NCI-H2029 treated with DMSO at 0.1 percent for 48 hours (cell line): ENCODE measurements at places on chromosomes 13 and 19.
A peak's percentile ranks its signal among the peaks of the same experiment; 100 is the strongest.

GRCh38 chr13:67095621-67096020 lies 134.5 kb downstream of the PCDH9 start:
- no peak for DNase-seq

DNA sequence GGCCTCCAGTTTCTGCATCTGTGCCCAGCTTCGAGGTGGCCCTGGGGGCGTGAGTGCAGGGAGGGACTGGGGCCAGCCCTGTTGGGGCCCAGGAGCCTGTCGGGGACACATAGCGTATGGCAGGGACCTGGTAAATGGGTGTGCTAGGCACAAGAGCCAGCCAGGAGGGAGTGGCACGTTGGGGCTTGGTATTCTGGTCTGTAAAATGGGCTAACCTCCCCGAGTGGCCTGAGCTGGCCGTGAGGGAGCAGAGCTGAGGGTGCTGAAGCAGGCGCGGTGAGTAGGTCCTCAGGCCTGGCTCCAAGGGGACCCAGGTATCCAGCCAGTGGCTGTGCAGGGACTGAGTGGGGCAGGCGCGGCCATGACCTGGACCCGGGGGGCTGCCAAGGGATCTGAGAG lies 4.3 kb downstream of the PTOV1 start:
- no peak for DNase-seq

GRCh38 chr13:99227909-99228688 lies 27.4 kb downstream of the UBAC2 start:
- no peak for DNase-seq

DNA sequence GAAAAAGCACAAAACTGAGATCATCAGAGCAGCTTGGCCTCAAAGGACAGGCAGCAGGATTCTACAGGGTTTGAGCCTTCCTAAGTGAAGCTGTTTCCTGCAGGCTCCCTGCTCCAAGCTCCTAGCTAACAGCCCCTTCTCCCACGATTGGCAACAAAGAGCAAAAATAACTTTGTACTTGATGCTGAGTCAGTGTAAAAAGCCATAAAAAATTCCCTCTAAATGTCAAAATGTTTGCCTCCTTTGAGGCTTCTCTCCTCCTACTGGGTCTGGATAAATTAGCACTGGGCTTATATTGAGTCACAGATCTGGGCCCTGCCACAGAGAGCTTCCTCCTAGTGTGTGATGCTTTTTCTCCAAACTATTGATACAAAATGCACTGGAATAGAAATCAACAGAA lies 153.3 kb downstream of the TNFRSF19 start:
- DNase-seq = no peak

DNA sequence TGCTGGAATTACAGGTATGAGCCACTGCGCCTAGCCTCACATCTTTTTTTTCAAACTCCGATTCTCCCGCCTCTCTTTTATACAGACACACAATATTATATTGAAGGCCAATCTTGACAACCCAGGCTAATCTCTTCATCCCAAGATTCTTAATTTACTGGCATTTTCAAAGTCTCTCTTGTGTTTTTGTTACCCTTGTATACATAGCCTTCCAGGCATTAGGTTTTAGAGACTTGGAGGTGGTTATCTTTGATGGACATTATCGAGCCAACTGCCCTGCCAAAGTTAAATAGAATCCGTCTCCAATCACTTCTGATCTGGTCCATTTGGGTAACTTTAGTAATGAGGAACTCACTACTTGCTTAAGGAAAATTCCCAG lies 14.4 kb upstream of the CYP2A7 start:
- no peak for DNase-seq

- no peak for DNase-seq
Observed at GRCh38 chr19:40155749-40156265, 35.4 kb upstream of the MAP3K10 start.

DNA sequence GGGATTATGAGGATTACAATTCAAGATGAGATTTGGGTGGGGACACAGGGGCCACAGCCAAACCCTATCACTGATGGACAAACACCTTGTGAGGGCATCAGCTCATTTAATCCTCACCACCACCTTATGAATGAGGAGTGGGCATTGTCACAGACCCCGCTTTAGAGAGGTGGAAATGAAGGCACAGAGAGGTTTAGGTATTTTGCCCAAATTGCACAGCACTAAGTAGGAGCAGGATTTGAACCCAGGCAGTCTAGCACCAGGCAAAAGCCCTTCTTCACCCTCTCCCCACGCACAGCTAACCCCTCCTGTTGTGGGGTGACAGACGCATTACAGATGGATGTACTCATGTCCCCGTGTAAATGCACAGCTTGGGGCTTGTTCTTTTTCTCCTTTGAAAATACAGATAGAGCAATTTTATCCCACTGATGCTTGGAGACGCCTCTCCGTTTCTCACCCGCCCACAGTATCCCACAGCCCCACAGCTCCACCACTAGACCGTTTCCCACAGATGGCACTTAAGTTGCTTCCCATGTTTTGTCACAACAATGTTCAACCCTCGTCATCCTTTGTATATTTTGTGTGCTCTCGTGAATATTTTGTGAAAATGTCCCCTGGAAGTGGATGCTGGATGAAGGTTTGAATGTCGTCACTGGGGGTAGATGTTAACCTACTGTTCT lies 48.2 kb downstream of the ANKRD10 start:
- DNase-seq = no peak

DNA sequence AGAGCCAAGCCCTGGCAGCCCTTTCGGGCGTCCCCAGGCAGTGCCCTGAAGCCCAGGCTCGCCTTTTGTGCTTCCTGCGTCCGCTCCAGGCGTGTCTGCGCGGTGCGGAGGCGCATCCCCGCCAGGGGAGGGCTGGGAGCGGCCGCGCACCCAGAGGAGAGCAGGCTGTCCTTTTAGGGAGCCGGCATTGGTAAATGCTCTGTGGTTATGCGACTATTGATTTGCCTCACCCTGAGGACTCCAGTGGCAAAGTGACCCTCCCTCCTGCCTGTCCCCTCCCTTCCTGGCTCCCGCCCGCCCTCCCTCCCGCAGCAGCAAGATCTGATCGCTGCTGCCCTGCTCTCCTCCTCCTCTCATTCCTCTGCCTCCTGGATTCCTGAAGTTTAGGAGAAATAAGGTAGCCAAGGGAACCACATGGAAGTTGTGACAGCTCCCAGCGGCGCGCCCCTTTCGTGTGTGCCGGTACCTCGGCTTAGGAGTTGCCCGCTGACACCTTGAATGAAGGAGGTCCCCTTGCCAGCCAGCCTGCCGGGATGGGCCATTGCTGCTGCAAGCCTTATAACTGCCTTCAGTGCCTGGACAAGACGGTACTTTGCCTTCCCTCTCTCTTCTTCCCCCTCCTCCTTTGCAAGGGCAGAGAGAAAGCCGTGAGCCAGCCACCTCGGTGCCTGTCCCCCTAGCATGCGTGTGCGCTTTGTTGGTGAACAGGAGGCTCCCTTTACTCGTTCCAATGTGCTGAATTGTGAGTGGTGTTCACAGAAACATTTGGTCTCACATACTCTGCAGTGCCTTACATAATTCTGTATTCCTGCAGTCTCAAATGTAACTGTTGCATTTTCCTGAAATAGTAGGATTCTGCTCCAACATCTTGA lies 166.9 kb downstream of the SLC7A1 start:
- no peak for DNase-seq

DNA sequence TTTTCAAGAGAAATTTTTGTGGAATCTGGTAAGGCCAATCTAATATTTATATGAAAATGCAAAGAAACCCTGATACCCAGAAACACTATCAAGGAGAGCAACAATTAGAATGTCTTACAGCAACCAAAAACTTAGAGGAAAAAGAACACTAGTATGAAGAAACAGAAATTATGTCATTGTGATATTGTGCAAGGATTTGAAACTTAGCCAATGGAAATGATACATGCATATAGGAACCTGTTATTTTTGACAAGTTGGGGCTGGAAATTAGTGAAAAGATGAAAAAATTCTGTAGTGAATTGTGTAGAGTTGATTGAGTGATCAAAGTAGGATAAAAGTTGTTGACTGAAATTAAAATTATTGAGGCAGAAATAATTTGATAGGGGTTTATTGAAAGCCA lies 792.6 kb upstream of the SLITRK6 start:
- DNase-seq = no peak

GRCh38 chr13:27728271-27728670 lies 64.0 kb upstream of the GSX1 start:
- DNase-seq = no peak

GRCh38 chr19:43526884-43527859 lies at the start of gene ETHE1:
TSS of gene ETHE1 (minus strand) at chr19:43527201. CDS start at chr19:43527177, 24 bp downstream.
- DNase-seq = peak; percentile 33

DNA sequence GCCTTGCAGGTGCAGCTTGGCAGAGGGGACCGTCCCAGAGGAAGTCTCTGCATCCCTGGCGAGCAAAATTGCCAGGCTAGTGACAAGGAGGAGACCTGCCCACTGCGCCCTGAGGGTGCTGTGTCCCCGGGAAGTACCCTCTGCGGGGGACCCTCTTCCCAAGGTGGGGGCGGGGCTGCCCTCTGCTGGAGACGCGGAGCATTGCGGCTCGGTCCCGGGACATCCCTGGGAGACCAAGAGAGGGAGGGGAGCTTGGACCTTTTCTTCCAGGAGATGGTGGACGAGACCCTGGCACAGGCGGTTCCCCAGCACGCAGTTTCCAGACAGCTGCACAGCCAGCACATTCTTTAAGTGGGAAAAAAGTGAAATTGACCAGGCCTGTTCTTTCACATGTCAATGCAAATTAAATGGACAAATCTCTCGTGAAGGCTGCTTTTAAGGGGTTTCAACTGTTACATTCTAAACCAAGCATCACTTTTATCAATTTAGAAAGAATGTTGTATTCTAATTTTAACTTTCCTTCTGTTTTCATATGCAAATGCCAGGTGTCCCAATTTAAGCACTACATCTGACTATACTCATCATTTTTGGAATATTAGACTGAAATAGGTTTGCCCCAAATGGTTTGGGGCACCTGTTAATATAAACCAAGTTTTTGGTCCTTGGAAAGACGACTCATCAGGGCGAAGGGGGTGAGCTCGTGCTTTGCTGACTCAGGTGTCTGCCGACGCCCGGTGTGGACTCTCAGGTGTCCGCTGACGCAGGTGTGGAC lies 60.7 kb downstream of the MCF2L start:
- DNase-seq = no peak

- peak; percentile 63 for DNase-seq
Observed at GRCh38 chr13:27425918-27426630, 1.7 kb downstream of the GTF3A start.

DNA sequence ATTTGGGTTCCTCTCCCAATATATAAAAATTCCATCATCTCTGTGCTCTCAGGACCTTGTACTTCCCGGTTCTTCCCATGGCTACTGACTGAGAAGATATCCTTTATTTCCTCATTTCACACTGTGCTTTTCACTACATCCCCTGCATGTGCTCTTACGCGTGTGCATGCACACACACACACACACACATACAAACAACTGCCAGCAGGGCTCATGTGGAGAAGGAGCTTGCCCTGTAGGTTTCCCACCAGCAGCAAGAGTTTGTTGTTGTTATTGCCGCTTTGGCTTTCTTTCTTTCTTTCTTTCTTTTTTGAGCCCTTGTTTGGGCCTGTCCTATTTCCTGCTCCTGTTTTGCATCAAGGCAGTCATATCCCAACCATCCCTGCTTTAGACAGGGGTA lies 43.6 kb downstream of the TEX26 start:
- no peak for DNase-seq

GRCh38 chr13:102484329-102484728 lies 82.5 kb upstream of the FGF14 start:
- no peak for DNase-seq

DNA sequence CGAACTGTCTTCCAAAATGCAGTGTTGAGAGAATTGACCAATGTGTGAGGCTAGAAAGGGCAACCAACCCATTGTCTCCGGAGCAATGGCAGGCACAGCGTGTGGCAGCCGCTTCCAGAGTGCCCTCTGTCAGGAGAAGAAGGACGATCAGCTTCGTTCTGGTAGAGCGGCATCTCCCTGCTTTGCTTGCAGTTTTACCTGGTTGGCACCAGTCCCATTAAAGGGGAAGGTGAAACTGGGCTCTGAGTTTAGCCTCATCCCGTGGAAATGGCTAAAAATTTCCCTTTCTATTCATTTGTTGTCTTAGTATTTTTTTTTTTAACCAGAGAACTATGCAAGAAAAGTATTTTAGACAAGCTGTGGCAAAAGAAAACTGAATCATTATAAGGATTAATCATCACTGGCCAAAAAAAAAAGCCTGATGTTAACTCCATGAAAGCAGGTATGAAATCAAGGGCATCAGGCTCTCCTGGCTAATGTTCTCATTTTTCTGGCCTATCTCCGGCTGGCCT lies 81.5 kb upstream of the SLC7A1 start:
- peak; percentile 30 for DNase-seq

DNA sequence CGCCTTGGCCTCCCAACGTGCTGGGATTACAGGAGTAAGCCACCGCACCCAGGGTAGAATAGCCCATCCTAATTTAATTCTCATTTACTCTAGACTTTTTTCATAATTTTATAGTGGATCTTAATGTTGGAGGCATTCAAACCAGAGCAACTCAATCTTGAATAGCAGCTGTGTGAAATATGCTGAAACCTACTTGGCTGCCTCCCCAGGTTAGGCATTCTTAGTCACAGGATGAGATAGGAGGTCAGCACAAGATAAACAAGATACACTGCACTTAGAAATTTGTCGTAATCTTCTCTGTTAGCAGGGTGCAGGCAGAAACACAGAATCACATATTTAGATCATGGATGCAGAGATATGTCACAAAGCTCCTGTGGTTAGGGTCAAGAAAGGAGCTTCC lies 2.7 kb upstream of the ZNF43 start:
- DNase-seq = no peak

- DNase-seq = no peak
Observed at GRCh38 chr13:113110852-113111315, 5.3 kb downstream of the F7 start.

DNA sequence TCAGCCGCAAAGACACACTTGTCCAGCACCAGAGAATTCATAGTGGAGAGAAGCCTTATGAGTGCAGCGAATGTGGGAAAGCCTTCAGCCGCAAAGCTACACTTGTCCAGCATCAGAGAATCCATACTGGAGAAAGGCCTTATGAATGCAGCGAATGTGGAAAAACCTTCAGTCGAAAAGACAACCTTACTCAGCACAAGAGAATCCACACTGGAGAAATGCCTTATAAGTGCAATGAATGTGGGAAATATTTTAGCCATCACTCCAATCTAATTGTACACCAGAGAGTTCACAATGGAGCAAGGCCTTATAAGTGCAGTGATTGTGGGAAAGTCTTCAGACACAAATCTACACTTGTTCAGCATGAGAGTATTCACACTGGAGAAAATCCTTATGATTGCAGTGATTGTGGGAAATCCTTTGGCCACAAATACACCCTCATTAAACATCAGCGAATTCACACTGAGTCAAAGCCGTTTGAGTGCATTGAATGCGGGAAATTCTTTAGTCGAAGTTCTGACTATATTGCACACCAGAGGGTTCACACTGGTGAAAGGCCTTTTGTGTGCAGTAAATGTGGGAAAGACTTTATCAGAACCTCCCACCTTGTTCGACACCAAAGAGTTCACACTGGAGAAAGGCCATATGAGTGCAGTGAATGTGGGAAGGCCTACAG lies 6.8 kb downstream of the ZNF134 start:
- no peak for DNase-seq

GRCh38 chr13:94251831-94252608 lies 227.5 kb downstream of the DCT start:
- DNase-seq = no peak
